Neural crest cell (in vitro differentiated cells): ENCODE measurements at places on chromosomes 3 and 15.

- no peak for DNase-seq
Measured at GRCh38 chr15:39752246-39752645, 30.4 kb downstream of the FSIP1 start.

GRCh38 chr3:32495085-32495484 lies 7.6 kb downstream of the CMTM6 start:
- DNase-seq: no peak

- DNase-seq: no peak
Measured at GRCh38 chr15:83556754-83557153, 97.2 kb upstream of the ADAMTSL3 start.

GRCh38 chr15:25504307-25504706 lies 65.5 kb upstream of the UBE3A start:
- DNase-seq: no peak

- no peak for DNase-seq
Measured at GRCh38 chr15:46735115-46735514, 982.2 kb upstream of the SEMA6D start.

- DNase-seq: no peak
Measured at GRCh38 chr15:31871166-31871886, 159.0 kb upstream of the CHRNA7 start.

DNA sequence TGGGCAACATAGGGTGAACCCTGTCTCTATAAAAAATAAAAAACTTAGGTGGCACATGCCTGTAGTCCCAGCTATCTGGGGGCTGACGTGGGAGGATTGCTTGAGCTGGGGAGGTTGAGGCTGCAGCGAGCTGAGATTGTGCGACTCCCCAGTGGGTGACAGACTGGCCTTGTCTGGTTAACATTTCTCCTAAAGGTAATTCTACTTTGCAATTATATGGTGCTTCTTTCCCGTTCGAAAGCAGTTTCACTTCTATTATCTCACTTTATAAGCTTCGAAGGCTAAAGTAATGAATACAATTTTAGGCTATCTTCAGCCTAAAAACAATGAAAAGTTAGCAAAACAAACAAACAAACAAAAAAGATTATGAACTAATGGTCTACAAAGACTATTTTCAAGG lies 35.3 kb downstream of the COMMD2 start:
- DNase-seq: no peak

- no peak for DNase-seq
Measured at GRCh38 chr3:9916346-9916733, 558 bp upstream of the IL17RC start.

GRCh38 chr3:69983546-69984265 lies 15.8 kb upstream of the SAMMSON start:
- no peak for DNase-seq

DNA sequence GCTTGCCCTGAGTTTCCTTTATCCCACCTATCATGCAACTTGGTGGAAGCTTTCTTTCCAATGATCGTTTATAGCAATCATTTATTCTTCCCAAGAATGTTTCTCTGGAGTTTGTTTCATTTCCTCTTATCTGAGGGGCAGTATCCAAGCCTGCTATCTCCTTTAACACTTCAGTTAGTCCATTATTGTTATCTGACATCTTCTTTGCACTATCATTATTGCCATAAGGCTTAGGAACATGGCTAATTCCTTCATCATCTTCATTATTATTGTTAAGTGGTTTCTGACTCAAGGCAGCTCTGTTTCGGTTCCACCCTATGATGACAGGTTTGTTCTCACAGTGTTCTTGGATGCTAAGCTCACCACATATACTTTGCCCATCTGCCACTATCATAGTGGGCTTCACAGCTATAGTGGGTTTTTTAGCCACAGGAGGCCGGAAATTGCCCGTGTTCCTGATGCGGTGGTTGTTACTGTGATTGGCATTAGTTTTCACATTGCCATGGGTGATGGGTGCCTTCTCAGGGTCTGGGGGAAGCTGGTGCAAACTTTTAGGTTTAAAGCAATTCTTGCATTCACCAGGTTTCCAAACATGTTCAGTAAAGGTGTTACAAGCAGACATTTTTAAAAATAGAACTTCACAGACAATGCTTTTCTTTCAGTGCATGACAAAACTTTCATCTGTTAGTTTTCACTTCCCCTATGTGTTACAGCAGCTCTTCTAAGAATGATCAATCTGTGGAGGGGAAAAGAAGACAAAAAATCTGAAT lies 110.6 kb upstream of the TSPAN3 start:
- no peak for DNase-seq

DNA sequence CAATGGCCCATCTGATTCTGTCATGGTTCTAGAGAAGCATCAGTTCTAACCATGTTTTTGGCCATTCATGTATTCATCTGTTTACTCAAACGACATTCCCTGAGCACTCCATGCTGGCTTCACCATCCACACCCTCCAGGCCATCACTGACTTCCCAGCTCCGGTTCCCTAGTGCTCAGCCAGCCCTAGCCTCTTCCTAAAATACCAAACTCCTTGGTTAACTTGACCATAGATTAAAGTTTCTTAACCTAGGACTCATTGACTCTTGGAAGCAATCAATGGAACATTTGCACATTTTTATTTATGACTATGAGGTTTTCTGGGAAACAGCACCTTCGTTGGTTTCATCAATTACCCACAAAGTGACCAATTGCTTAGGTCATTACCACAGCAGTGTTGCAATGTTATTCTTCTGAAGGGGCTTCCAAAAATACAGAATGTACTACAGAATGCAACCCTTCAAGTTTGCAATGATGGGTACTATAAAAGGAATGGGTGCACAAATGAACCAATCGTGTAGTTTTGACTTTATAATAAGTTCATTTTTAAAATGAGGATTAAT lies 27.2 kb upstream of the SLC25A36 start:
- no peak for DNase-seq

- no peak for DNase-seq
Measured at GRCh38 chr3:120057626-120058025, 36.6 kb downstream of the GSK3B start.

- no peak for DNase-seq
Measured at GRCh38 chr15:89799011-89799911, 15.4 kb downstream of the ANPEP start.
